ENCODE measurements at places on chromosomes 5 and 9. TPM values are rescaled to one million over a fixed set of nuclear protein-coding genes. Genes with fewer than 3 reads are reported as not detected.

PRUNE2 gene
- total RNA-seq, result 10.6 TPM

DNM1 gene
- 86.0 TPM for total RNA-seq

SYNPO gene
- total RNA-seq, result 3.3 TPM

GFRA3 gene
- not detected for total RNA-seq

All from smooth muscle cell of trachea (primary cell).